SW 1271 (cell line): ENCODE measurements at places on chromosomes 6 and 20.

- no peak for DNase-seq
Observed at GRCh38 chr6:146961831-146962230, 242.4 kb upstream of the STXBP5 start.

GRCh38 chr6:84871925-84872324 lies 107.5 kb upstream of the TBX18 start:
- DNase-seq, result no peak

DNA sequence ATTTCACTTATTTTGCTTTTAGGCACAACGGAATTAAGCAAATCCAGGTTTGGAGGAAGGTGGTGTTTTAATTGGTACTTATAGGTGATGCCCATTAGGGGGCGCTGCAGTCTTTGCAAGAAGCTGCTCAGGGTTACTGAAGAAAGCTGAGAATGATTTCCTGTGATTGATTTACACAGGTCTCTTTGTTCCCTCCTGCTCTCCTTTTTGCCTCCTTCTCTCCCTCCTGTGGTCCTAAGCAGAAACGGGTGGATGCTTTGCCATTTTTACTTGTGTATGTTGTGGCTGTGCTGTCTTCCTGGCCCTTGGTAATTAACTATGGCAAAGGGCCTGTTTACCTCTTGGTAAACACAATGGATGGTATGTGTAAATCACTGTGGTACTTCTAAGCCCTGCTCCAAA lies 97.8 kb downstream of the ANKS1A start:
- peak; percentile 62 for DNase-seq

- no peak for DNase-seq
Observed at GRCh38 chr6:88840796-88841539, 122.5 kb downstream of the RNGTT start.

- peak; percentile 20 for DNase-seq
Observed at GRCh38 chr20:62156592-62157386, 13.2 kb downstream of the SS18L1 start.

GRCh38 chr20:35821807-35822242 lies 50.0 kb downstream of the PHF20 start:
- peak; percentile 38 for DNase-seq

DNA sequence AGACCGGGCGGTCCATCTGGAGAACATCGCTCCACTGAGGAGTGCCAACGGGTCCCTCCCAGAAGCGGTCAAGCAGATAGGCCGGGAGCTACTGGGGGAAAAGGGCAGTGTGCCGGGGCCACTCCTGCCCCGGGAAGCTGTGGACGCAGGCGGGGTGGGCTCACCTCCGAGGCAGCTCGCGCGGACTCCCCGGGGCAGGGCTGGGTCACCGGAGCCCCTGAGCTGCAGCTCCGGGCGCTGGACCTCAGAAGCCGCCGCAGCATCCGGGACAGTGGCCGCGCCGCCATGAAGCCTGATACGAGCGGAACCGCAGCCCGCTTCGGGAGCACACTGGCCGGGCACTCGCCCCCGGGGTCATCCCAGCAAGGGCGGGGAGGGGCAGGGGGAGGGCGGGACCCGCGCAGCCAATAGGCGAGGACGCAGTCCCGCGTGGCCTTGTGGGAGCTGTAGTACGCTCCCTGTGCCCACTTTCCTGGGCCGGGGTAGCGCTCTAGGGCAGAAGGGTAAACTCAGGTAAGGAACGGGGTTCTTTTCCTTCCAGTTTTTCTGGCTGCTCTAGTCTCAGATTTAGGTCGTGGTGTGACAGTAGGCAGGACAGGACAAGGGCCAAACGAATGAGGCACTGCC lies at the start of gene MOCS1:
Gene MOCS1 (minus strand): TSS at position 332 of the 627 bp plus-strand sequence. CDS start 45 bp downstream, at position 287.
- DNase-seq, result peak; percentile 39

DNA sequence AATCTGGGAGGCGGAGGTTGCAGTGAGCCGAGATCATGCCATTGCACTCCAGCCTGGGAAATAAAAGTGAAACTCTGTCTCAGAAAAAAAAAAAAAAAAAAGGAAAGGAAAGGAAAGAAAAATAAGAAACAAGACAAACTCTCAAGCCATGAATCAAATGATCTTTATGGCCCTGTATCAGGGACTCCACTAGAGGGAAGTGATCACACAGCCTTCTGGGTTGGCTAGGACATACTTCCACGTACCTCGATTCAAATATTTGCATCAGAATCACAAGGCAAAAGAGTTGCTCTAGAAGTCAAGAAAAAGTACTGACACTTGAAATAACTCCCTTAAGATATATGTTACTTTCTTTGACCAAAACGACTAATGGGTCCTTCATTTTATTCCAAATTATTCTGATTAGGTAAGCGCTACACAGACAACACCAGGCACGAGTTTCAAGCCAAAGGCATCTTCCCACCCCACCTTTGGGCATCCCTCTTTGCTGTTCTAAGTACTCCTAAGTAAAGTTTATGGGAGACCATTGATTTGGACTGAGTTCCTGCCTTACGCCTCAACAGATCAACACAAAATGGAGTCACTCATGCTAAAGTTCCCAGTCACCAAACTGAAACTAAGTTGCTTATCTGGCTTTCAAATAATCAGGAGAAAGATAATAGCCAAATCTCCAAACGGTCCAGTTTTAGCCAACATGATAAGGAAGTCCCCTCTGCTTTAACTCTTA lies 77.5 kb upstream of the NT5E start:
- DNase-seq, result no peak
